ENCODE measurements at places on chromosomes 1 and 21.

GRCh38 chr1:157269656-157270375 lies 131.6 kb upstream of the ETV3 start:
- no peak overlapping the region for H3K4me3 ChIP-seq
- H3K27ac ChIP-seq = no peak overlapping the region
- H3K36me3 ChIP-seq = no peaks in the 10 kb centered on the region
- H3K4me1 ChIP-seq = no peaks in the 10 kb centered on the region
- DNase-seq = no peak
- peaks cover 45% of the 10 kb centered on the region for H3K27me3 ChIP-seq

- H3K27me3 ChIP-seq = no peaks in the 10 kb centered on the region
- no peak overlapping the region for H3K27ac ChIP-seq
- no peak for DNase-seq
Measured at GRCh38 chr1:225908773-225909172, 15.3 kb downstream of the PYCR2 start.

DNA sequence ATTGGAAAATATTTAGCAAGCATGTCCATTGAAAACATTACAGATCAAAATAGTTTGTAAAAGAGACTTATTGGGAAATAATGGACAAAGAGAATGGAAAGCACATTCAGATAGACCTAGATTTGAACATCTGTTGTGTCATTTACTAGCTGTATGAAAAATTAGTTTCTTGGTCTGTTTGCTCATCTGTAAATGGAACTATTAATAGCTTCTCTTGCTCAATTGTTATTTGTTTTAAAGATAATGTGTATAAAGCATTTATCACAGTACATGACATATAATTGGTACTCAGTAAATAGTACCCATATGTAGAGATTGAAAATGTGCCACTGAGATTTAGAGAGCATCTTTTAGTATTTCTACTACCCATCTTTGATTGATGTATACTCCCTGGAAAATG lies 25.9 kb downstream of the RPAP2 start:
- H3K36me3 ChIP-seq = peaks cover 14% of the 10 kb centered on the region
- H3K27me3 ChIP-seq = no peaks in the 10 kb centered on the region
- no peak for DNase-seq
- no peak overlapping the region for H3K4me3 ChIP-seq

DNA sequence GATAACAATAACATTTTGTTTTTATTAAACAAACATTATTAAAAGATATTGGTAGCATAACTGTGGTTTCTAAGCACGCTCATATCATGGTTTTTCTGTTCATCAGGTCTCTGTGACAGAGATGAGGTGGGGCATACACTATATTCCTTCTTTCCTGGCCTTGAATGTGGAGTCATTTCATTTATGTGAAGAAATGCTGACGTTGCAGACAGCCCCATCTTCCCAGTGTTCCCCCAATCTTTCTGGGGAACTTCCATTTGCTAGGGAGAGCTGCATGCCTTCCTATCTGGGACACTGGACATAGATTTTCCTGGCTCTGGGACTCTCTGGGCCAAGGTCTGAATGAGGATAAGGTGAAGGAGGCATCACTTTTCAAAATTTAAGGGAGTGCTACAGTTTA lies 30.4 kb downstream of the PIGM start:
- H3K27me3 ChIP-seq = peaks cover 24% of the 10 kb centered on the region
- peaks cover 2% of the 10 kb centered on the region for H3K36me3 ChIP-seq
- no peaks in the 10 kb centered on the region for H3K4me1 ChIP-seq
- DNase-seq = no peak
- H3K27ac ChIP-seq = no peak overlapping the region

- no peak for DNase-seq
- no peaks in the 10 kb centered on the region for H3K36me3 ChIP-seq
Measured at GRCh38 chr1:58850636-58851035, 66.8 kb upstream of the JUN start.

GRCh38 chr1:85865213-85865612 lies 157.0 kb upstream of the ZNHIT6 start:
- peaks cover 5% of the 10 kb centered on the region for H3K27me3 ChIP-seq
- peaks cover 2% of the 10 kb centered on the region for H3K4me1 ChIP-seq

- no peak overlapping the region for H3K27ac ChIP-seq
- DNase-seq = no peak
- peaks cover 9% of the 10 kb centered on the region for H3K27me3 ChIP-seq
- H3K36me3 ChIP-seq = peaks cover 4% of the 10 kb centered on the region
- H3K4me3 ChIP-seq = no peak overlapping the region
Measured at GRCh38 chr1:211530102-211530501, 38.1 kb upstream of the RD3 start.

DNA sequence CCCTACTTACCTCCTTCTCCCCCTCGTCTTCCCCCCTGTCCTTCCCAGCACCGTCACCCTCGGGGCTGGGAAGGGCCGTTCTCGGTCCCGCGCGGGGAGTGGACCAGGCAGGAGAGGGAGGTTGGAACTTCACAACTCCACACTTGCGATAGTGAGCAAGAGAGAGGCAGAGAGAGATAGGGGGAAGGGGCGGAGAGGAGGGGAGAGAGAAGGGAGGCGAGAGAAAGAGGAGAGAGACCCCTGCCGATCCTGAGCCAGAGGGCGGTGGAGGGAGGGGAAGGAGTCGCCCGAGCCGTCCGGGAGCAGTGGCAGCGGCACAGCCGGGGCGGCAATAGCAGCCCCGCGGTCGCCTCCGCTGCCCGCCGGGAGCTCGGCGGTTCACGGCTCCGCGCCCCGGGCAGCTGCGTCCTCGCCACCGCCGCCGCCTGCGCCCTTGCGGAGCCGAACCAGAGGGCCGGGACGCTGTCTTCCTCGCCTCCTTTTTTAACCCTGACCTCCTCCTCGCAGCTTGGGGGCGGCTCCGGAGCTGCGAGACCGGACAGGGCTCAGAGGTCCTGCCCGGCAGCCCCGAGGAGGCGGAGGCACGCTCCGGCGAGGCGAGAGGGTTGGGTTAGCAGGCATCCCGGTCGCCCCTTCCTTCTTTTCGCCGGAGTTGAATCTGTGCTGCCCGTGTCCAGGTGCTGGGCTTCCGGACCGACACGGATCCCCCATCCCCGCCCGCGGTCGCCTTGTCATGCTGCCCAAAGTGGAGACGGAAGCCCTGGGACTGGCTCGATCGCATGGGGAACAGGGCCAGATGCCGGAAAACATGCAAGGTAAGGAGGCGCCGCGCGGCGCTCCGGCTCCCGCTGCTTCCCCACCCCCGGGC lies 11.7 kb downstream of the NR5A2 start:
- H3K4me1 ChIP-seq = peaks cover 22% of the 10 kb centered on the region
- no peak overlapping the region for H3K27ac ChIP-seq
- peaks cover 46% of the 10 kb centered on the region for H3K27me3 ChIP-seq
- peak overlapping the region; percentile 77 for H3K4me3 ChIP-seq
- no peak for DNase-seq

GRCh38 chr1:82606546-82606945 lies 805.8 kb downstream of the ADGRL2 start:
- H3K4me3 ChIP-seq = no peak overlapping the region
- no peaks in the 10 kb centered on the region for H3K27me3 ChIP-seq
- no peak for DNase-seq
- no peaks in the 10 kb centered on the region for H3K4me1 ChIP-seq
- H3K36me3 ChIP-seq = no peaks in the 10 kb centered on the region

- H3K4me1 ChIP-seq = peaks cover 43% of the 10 kb centered on the region
- peaks cover 5% of the 10 kb centered on the region for H3K36me3 ChIP-seq
- no peak overlapping the region for H3K4me3 ChIP-seq
- no peak for DNase-seq
Measured at GRCh38 chr1:147247656-147248238, 5.3 kb downstream of the CHD1L start.

- no peaks in the 10 kb centered on the region for H3K4me1 ChIP-seq
- H3K4me3 ChIP-seq = no peak overlapping the region
- H3K27me3 ChIP-seq = no peaks in the 10 kb centered on the region
- no peaks in the 10 kb centered on the region for H3K36me3 ChIP-seq
- no peak overlapping the region for H3K27ac ChIP-seq
Measured at GRCh38 chr1:57860325-57860724, 436.5 kb upstream of the DAB1 start.

- no peak overlapping the region for H3K27ac ChIP-seq
- no peak overlapping the region for H3K4me3 ChIP-seq
- H3K27me3 ChIP-seq = no peaks in the 10 kb centered on the region
Measured at GRCh38 chr1:9399510-9400424, 107.1 kb downstream of the SPSB1 start.

DNA sequence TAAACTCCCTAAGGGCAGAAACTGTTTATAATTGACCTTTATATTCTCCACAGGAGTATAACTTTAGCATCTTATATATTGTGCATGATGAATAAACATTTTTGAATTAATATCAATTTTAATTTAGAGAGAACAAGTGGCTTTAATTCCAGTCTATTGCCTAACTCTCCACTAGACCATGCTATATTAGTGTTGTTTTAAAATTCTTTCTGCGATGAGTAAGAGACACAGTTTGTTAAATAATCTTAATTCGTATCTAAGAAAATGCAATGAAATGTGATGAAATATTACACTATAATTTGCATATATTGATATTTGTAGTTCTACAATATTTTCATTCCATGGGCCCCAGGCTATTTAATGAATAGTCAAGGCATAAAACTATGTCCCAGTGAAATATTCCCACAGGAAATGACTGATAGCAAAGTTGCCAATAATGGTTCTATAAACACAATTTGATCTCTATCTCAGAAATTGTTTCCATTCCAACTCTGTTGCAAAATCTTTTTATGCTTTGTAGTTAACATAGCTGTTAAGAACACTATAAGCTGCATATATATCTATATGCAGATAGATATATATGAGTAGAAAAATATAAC lies 2.9 kb upstream of the SYDE2 start:
- no peak overlapping the region for H3K4me3 ChIP-seq
- H3K4me1 ChIP-seq = peaks cover 12% of the 10 kb centered on the region
- no peak overlapping the region for H3K27ac ChIP-seq
- no peak for DNase-seq

DNA sequence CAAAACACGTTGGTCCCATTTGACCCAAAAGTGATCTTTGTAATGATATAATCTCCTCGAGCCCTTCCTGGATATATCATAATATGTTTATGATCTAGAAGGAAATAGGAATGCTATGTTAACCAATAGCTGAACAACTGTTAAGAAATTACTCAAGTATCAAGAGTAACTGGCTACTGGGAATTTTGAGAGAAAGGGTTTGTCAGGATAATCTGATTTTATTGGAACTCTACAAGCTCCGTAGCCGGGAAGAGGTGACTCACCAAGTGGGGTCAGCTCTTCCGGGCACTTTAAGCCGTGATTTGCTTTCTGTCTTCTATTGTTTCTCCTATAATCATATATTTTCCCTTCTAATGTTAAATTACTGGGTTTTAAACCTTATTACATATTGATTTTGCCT lies 250.5 kb upstream of the POGK start:
- no peak overlapping the region for H3K4me3 ChIP-seq
- peaks cover 18% of the 10 kb centered on the region for H3K27me3 ChIP-seq
- H3K36me3 ChIP-seq = peaks cover 3% of the 10 kb centered on the region
- no peak for DNase-seq
- no peak overlapping the region for H3K27ac ChIP-seq

DNA sequence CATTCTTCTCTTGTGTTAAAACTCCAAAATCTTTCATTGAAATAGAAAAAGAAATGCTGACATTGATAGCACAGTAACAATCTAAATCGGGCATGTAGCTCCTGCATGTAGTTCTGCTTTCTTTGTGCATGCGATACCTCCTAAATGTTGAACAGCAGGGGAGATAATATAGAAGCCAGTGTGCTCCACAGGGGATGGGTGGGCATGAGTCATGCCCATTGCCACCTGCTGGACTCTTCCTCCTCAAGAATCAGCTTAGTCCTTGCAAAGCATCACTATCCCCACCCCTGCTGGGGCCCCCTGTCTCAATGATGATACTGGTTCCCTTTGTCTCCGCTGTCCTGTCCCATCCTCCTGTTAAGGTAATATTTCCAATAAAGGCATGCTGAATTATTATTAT lies 203.0 kb downstream of the RWDD3 start:
- no peak overlapping the region for H3K4me3 ChIP-seq
- no peak for DNase-seq
- no peaks in the 10 kb centered on the region for H3K4me1 ChIP-seq
- H3K36me3 ChIP-seq = no peaks in the 10 kb centered on the region
- no peak overlapping the region for H3K27ac ChIP-seq

- H3K27me3 ChIP-seq = peaks cover 7% of the 10 kb centered on the region
- H3K27ac ChIP-seq = no peak overlapping the region
- peaks cover 19% of the 10 kb centered on the region for H3K4me1 ChIP-seq
- DNase-seq = no peak
- no peaks in the 10 kb centered on the region for H3K36me3 ChIP-seq
Measured at GRCh38 chr1:58983633-58984245, 199.9 kb upstream of the JUN start.

GRCh38 chr21:37688952-37689659 lies 227.2 kb downstream of the KCNJ6 start:
- DNase-seq = no peak
- no peak overlapping the region for H3K4me3 ChIP-seq
- H3K4me1 ChIP-seq = no peaks in the 10 kb centered on the region
- peaks cover 29% of the 10 kb centered on the region for H3K27me3 ChIP-seq
- no peak overlapping the region for H3K27ac ChIP-seq

- DNase-seq = no peak
- peaks cover 18% of the 10 kb centered on the region for H3K27me3 ChIP-seq
- no peak overlapping the region for H3K4me3 ChIP-seq
- H3K4me1 ChIP-seq = peaks cover 2% of the 10 kb centered on the region
- H3K27ac ChIP-seq = no peak overlapping the region
Measured at GRCh38 chr1:245388687-245389086, 233.9 kb downstream of the KIF26B start.

DNA sequence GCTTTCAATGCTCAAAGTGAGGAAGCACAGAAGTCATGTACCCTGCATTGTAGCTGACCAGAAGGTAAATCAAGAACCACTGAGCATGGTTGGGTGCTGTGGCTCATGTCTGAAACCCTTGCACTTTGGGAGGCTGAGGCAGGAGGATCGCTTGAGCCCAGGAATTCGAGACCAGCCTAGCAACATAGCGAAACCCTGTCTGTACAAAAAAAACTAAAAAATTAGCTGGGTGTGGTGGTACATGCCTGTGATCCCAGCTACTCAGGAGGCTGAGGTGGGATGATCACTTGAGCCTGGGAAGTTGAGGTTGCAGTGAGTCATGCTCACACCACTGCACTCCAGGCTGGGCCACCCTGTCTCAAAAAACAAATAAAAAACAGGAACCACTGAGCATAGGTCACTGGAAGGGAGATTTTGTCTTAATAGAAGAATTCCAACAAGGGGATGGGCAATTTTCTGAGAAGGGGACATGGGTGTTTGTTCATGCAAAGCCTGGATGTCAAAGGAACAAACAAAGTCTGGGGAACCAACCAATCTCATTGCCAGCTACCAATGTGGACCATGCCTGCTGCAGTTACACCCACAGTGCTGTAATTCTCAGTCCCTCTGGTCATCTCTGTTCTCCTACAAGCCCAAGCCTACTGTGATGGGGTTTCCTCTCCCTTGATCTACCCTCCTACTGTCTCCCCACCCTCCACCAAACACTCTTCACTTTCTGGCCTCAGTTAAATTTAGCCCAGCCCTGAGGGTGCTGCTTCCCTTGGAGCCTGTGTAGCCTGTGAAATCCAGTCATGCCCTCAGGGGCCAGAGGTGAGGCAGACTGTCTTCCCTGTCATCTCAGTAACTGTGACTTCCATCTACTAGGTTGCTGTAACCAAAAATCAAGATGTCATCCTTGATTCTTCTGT lies 47.9 kb downstream of the ELF3 start:
- no peaks in the 10 kb centered on the region for H3K36me3 ChIP-seq
- H3K4me1 ChIP-seq = no peaks in the 10 kb centered on the region
- DNase-seq = no peak
- H3K27me3 ChIP-seq = peaks cover 33% of the 10 kb centered on the region
- H3K27ac ChIP-seq = no peak overlapping the region
